SJCRH30 (cell line): ENCODE measurements at places on chromosomes 7 and 10. TPM values are rescaled to one million over a fixed set of nuclear protein-coding genes. Genes with fewer than 3 reads are reported as not detected.

The RBP3 gene
- total RNA-seq = not detected in 2 replicates

DNA sequence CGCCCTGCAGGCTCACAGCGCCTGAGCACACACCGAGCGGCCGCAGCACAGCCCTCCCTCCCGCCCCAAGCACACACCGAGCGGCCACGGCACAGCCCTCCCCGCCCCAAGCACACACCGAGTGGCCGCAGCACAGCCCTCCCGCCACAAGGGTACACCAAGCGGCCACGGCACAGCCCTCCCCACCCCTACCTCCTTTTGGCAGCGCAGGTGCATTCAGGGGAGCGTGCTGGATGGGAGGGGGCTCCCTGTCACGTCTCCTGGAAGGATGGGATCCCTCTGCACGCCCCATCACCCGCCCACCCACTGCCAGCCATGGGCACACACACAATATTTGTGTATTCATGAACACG is 482.6 kb downstream of the DNAJB6 start:
- H3K27me3 ChIP-seq = 0 out of 2 replicates have a peak, but pooled peaks cover 3% of the 10 kb centered on the region
- H3K27ac ChIP-seq = no peak overlapping the region
- no peaks in the 10 kb centered on the region for H3K4me1 ChIP-seq
- no peaks in the 10 kb centered on the region for H3K36me3 ChIP-seq
- no peak overlapping the region for H3K4me3 ChIP-seq

GRCh38 chr10:17206210-17206709 is 4.8 kb upstream of the TRDMT1 start:
- H3K27me3 ChIP-seq = no peaks in the 10 kb centered on the region
- peak overlapping the region; percentile 23 for H3K4me3 ChIP-seq
- peak overlapping the region; percentile 95 for H3K27ac ChIP-seq
- H3K4me1 ChIP-seq = peaks cover 42% of the 10 kb centered on the region

The GIMAP6 gene
- not detected in 2 replicates for total RNA-seq

DNA sequence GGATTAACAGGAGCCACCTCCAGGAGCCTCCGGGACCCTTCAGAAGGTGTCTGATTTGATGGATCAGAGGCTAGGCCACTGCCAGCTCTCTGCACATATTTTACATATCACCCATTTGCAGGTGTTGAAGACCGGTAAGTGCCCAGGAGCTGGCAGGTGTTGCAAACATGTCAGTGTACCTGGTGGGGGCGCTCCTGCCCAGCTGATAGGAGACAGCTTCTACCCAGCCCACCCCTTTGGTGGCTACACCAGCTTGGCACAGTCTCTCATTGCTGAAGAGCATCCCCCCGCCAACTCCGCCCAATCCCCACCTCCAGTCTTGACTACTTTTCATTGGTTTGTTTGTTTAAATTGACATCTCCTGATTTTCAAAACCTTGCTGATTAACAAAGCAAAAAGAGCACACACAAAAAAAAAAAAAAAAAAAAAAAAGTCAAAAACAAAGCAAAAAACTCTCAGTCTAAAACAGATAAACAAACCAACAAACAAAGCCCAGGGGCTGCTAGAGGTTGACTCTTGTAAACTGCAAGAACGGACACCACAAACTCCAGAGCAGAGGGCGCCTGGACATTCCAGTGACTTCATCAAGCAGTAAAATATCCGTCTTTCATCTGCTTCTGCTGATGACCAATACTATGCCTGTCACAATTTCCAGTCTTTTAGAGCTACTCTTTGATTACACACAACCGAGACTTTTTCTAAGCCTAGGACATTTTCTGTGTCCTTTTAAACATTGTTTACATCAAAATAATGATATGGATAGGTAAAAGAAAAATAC is 275.3 kb downstream of the NRG3 start:
- no peaks in the 10 kb centered on the region for H3K27me3 ChIP-seq
- no peak overlapping the region for H3K4me3 ChIP-seq
- no peaks in the 10 kb centered on the region for H3K36me3 ChIP-seq
- DNase-seq = peak; percentile 46
- H3K27ac ChIP-seq = no peak overlapping the region

The CUZD1 gene
- total RNA-seq = 1.9 and 3.3 TPM in 2 replicates

DNA sequence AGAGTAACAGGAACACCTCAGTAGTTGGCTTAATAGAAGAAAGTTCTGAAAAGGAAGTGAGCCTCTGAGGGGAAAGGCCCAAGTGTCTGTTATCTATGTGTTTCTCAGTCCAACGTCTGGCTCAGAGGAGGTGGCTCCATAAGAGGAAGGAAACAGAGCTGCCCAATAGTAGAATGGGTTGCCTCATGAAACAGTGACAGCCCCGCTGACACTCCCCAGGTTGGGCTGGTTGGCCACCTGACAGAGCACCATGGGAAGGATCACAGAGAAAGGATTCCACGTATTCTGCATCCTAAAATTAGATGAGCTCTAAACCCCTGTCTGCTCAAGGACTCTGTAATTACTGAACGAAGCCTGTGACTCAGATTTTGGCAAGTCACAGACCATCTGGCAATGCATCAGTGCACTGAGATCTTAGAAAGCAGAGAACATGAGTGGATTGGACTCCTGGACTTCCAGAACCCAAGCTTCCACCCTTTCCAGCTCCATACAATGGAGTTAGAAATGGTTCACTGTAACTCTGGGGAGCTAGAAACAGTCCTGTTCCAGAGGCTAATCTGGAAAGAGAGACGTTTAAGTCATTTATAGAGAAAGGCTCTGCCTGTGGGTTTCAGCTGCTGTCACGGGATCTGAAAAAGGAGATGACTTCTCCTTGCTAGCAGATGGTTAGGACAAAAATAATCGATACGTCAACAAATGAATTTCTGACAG is 2.9 kb downstream of the PKD2L1 start:
- no peak for DNase-seq
- no peak overlapping the region for H3K27ac ChIP-seq
- H3K36me3 ChIP-seq = no peaks in the 10 kb centered on the region
- H3K4me1 ChIP-seq = no peaks in the 10 kb centered on the region

The STARD3NL gene
- 153 and 162 TPM in 2 replicates for total RNA-seq

The PTPRN2 gene
- total RNA-seq = 3.8 and 6.0 TPM in 2 replicates

The CDK5 gene
- 34.3 and 39.2 TPM in 2 replicates for total RNA-seq

GRCh38 chr10:116769791-116770190 is 27.4 kb upstream of the HSPA12A start:
- no peaks in the 10 kb centered on the region for H3K27me3 ChIP-seq
- no peaks in the 10 kb centered on the region for H3K4me1 ChIP-seq
- no peak overlapping the region for H3K27ac ChIP-seq
- no peak for DNase-seq
- H3K36me3 ChIP-seq = no peaks in the 10 kb centered on the region
- no peak overlapping the region for H3K4me3 ChIP-seq

GRCh38 chr7:4189131-4189570 is 492.9 kb upstream of the FOXK1 start:
- H3K27me3 ChIP-seq = no peaks in the 10 kb centered on the region
- H3K4me3 ChIP-seq = no peak overlapping the region
- H3K36me3 ChIP-seq = no peaks in the 10 kb centered on the region
- no peak overlapping the region for H3K27ac ChIP-seq

DNA sequence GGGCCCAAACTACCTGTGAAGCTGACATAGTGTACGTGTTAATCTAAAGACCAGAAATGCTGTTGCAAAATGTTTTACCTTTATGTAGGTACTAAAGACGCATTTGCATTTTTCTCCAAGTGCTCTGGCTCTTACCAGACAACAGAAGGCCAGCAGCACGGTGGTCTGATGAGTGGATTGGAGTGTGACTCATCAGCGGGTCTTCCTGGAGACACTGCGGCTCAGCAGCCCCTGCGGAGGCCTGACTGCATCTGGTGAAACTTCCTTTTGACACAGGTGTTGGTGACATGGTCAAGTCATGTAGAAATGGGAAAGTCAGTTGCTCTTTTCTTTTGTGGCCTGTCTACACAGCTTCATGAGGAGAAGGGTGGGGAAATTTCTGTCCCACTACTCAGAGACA is 723.6 kb downstream of the INHBA start:
- no peak for DNase-seq
- no peaks in the 10 kb centered on the region for H3K27me3 ChIP-seq
- H3K4me3 ChIP-seq = no peak overlapping the region
- H3K36me3 ChIP-seq = no peaks in the 10 kb centered on the region
- H3K4me1 ChIP-seq = no peaks in the 10 kb centered on the region

GRCh38 chr10:120749856-120750566 is 101.2 kb upstream of the WDR11 start:
- DNase-seq = no peak
- no peak overlapping the region for H3K4me3 ChIP-seq
- H3K36me3 ChIP-seq = no peaks in the 10 kb centered on the region

The TAS2R41 gene
- not detected in 2 replicates for total RNA-seq

The UPP1 gene
- 2.4 and 3.7 TPM in 2 replicates for total RNA-seq

GRCh38 chr7:85022064-85022697 is 164.7 kb downstream of the SEMA3D start:
- H3K4me1 ChIP-seq = peaks cover 24% of the 10 kb centered on the region
- no peak for DNase-seq
- H3K27ac ChIP-seq = no peak overlapping the region

GRCh38 chr10:76572021-76572420 is 1065.6 kb downstream of the KCNMA1 start:
- H3K27me3 ChIP-seq = no peaks in the 10 kb centered on the region
- no peak overlapping the region for H3K27ac ChIP-seq
- no peak overlapping the region for H3K4me3 ChIP-seq
- H3K36me3 ChIP-seq = no peaks in the 10 kb centered on the region

DNA sequence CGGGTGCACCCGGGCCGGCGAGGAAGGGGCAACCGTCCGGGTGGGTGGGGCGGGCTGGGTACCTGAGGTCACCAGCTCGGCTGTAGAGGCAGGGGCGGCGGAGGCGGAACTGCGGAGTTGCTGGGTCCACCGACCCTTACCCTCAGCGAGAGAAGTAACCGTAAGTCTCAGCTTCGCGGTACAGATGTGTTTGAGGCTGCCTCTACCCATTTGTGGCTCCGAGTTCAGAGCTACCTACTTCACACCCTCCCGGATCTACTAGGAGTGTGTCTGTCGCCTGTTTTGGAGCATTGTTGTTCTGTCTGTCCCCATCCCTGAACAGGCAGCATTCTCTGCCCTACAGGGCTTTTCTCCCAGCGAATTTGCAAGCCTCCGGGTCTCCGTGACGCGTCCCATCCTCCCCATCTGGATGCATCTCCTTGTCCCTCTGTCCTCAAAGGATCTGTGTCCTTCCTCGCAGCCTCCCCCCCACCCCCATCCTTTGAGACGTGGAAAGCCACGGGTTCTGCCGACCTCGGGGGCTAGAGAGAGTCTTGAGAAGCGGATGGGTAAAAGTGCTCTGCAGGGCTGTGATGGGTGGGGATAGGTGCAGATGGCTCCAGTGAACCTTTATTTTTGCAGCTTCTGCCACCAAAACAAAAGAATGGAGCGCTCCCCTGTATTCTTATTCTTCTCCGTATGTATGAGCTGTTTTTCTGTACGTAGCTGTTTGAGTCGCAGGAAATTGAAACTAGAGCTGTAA is 757 bp downstream of the ANKIB1 start:
- H3K27me3 ChIP-seq = no peaks in the 10 kb centered on the region
- peak overlapping the region; percentile 88 for H3K27ac ChIP-seq
- H3K4me1 ChIP-seq = peaks cover 8% of the 10 kb centered on the region; the same call in 1 of the 2 replicates
- DNase-seq = peak; percentile 38
- H3K4me3 ChIP-seq = peak overlapping the region; percentile 96

GRCh38 chr10:106338486-106338885 is 826.0 kb downstream of the SORCS1 start:
- no peaks in the 10 kb centered on the region for H3K36me3 ChIP-seq
- no peaks in the 10 kb centered on the region for H3K4me1 ChIP-seq
- no peak overlapping the region for H3K4me3 ChIP-seq
- DNase-seq = no peak
- H3K27me3 ChIP-seq = no peaks in the 10 kb centered on the region
- H3K27ac ChIP-seq = no peak overlapping the region

- H3K27ac ChIP-seq = no peak overlapping the region
- H3K27me3 ChIP-seq = no peaks in the 10 kb centered on the region
- no peaks in the 10 kb centered on the region for H3K36me3 ChIP-seq
- no peaks in the 10 kb centered on the region for H3K4me1 ChIP-seq
- DNase-seq = no peak
Measured at GRCh38 chr7:84722086-84722485, 464.8 kb downstream of the SEMA3D start.

DNA sequence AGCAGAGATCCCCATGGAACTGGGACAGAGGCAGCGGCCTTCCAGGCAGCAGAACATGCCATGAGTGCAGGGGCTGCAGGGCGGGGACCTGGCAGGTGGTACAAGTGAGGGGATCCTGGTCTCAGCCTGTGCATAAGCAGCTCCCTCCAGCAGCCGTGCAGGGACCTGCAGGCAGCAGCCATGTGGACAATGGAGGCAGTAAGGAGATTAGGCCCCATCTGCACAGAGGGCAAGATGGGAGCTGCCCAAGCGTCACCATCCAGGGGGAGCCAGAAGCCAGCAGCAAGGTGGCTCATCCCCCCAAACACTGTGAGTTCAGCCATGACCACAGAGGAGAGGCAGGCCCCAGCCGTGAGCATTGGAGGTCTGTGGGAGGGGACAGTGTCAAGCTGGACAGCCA is 3.1 kb downstream of the DDC start:
- H3K27me3 ChIP-seq = peaks cover 7% of the 10 kb centered on the region; the same call in 1 of the 2 replicates
- DNase-seq = no peak
- H3K27ac ChIP-seq = no peak overlapping the region
- H3K4me1 ChIP-seq = no peaks in the 10 kb centered on the region

DNA sequence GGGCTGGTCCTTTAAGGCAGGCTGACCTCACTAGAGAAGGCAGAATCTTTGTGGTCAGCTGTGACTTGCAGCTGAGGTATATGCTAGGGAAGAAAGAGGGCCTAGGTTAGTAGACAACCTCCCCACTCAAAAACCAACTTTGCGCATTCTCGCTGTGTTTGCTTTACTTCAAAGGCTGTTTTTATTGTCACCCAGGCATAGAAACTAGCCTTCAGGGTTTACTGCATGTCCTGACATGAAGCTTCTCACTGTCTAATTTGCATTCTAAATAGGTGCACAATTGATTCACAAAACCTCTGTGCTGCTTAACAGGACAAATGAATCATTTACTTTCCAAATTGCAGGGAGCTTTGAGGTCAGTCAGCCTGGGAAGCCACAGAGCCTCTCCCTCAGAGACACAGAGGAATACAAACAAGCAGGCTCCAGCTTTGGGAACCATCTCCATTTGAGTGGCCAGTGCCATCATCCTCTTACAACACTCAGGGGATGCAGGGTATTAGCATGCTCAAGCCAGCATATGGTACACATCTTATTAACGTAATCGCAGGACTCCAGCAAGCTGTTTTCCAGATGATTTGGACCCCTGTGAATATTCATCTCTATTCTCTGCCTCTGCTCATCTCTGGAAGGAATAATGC is 596.4 kb upstream of the GHITM start:
- H3K36me3 ChIP-seq = no peaks in the 10 kb centered on the region
- H3K4me3 ChIP-seq = no peak overlapping the region
- H3K27ac ChIP-seq = no peak overlapping the region
- no peaks in the 10 kb centered on the region for H3K4me1 ChIP-seq
- no peak for DNase-seq

The STEAP1B gene
- total RNA-seq = 0.23 TPM in 1 of 2 replicates, not detected in the other

DNA sequence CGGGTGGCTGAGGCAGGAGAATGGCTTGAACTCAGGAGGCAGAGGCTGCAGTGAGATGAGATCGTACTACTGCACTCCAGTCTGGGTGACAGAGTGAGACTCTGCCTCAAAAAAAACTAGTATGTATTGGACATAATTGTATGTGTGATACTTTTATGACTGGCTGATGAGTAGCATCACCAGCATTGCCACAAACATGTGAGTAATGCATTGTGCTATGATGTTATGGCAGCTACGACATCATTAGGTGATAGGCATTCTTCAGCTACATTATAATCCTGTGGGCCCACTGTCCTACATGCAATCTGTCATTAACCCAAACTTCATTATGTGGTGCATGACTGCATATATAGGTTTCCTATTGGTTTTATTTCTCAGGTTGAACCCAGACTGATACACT is 352.4 kb downstream of the GALNT17 start:
- no peak for DNase-seq
- H3K27ac ChIP-seq = no peak overlapping the region
- no peaks in the 10 kb centered on the region for H3K36me3 ChIP-seq
- H3K27me3 ChIP-seq = no peaks in the 10 kb centered on the region
- no peak overlapping the region for H3K4me3 ChIP-seq
- no peaks in the 10 kb centered on the region for H3K4me1 ChIP-seq

The KCNIP2 gene
- total RNA-seq = 0.81 and 1.1 TPM in 2 replicates
